ENCODE measurements at places on chromosomes 2 and 18. TPM values are rescaled to one million over a fixed set of nuclear protein-coding genes. Genes with fewer than 3 reads are reported as not detected.

DNA sequence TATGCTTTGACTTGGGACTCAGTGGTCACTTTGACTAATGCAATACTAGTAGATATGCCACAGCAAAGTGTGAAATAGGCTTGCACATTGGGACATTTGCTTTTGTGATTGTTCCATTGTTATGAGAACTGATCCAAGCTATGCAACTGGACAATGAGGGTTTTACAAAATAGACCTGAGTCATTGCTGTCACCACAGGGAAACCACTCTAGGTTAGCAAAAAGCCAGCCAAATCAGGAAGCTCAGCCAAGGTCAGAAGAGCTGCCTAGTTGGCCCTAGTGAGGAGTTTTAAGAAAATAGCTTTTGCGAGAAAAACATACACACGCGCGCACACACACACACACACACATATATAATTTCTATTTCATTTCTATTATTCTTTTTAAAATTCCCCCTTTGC lies 452.4 kb upstream of the CDH7 start:
- DNase-seq: no peak

DNA sequence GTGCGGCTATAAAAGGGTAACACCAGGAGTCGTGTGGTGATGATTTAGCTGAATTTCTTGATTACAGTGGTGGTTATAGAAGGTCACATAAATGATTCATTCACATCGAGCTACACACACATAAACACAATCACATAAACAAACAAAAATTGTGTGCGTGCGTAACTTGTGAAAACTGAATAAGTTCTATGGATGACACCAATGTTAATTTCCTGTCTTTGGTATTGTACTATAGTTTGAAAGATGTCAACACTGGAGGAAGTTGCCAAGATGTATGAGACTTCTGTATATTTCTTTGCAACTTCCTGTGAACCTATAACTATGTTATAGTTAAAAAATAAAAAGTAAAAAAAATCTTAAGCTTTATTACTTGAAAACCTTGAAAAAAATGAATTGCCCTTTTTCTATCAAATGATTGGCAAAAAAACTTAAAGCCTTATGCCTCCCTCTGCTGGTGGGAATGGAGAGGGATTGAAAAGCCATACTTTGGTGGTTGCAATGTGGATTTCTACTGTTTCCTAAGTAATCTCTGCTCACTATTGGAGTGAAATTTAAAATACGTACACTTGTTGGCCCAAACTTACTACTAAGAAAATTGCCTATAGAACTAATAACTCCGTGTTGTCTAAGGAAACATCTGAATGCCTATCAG lies 227.7 kb downstream of the RPIA start:
- DNase-seq: no peak

- DNase-seq: no peak
Measured at GRCh38 chr2:20148426-20148922, 76.5 kb downstream of the SDC1 start.

FIGLA gene
- not detected for total RNA-seq

- DNase-seq: no peak
Measured at GRCh38 chr2:121721926-121722325, 14.7 kb downstream of the NIFK start.

- no peak for DNase-seq
Measured at GRCh38 chr2:32485399-32485798, 128.6 kb downstream of the BIRC6 start.
